ENCODE measurements at places on chromosomes 12 and 14.
A peak's percentile ranks its signal among the peaks of the same experiment; 100 is the strongest.

- no peak for DNase-seq
These were observed 216.6 kb upstream of the C14orf180 start for GRCh38 chr14:104362761-104363605.

DNA sequence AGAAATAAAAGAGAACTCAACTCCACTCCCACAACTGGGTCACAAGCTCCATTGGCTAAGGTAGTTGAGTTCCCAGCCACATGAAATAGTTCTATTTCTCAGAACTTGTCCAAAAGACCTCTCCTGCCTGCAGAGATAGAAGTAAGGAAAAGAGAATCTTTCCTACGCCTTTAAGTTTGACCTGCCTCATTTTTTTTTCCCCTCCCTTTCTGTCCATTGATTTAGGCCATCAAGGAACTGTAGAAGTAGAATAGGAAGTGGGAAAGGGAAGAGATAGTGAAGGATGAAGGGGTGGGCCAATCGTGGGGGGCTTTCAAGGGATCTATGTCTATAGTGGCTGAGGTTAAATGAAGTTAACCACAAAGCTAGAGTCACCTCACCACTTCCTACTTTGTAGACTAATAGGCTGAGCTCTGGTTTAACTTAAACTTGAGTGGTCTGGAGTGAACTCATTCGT lies 13.9 kb upstream of the NUDT4 start:
- DNase-seq: peak; percentile 67

- no peak for DNase-seq
These were observed 13.7 kb downstream of the OR6J1 start for GRCh38 chr14:22630486-22630885.

- DNase-seq: no peak
These were observed 31.7 kb downstream of the FUT8 start for GRCh38 chr14:65444230-65444629.

DNA sequence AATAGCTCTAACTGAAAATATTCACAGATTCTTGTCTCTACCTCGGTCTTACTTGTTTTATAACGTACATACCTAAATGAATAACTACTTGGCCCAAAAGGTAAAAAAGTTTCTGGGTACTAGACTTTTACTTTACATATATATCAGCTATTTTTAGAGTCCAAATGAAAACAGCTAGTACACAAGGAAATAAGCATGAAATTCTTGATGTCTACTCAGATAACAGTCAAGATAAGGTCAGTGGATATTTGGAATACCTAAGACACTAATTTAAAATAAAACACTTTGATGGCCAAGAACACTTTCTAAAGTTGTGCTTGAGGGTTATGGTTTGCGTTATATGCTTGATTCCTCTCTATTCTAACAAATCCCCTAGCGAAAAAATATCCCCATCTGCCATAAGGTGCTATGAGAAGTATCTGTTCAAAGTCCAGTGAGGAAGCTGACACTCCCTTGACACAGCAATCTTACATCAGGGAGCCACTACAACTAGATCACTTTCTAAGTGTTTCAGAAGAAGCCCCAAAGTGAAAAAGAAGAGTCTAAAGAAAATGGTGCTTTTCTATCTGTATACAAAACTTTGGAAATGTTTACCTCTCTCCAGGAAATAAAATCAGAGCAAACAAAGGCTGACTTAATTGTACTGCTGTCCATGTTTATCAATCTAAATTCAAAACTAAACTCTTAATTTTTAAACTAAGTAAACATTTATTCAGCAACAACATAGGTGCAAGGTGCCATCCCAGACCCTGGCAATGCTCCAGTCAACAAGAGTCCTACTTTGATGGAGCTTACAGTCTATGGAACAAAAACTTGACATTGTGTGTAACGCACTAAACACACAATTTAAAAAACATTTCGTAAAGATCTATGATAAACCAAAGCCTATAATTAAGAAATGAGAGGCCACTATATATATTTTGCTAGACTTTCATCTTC lies 11.7 kb downstream of the PTPN21 start:
- DNase-seq: no peak

DNA sequence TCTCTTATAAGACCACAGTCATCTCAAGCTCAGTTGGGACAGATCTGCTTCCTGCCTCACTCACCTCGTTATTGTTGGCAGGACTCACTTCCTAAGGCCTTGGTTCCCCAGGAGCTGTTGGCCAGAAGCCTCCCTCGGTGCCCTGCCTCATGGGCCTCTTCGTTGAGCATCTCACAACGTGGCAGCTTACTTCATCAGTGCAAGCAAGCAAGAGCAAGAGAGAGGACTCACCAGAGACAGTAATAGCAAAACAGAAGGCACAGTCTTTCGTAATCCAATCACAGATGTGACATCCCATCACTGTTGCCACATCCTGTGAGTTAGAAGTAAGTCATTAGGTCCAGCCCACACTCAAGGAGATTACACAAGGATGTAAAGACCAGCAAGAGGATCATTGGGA lies 5.1 kb upstream of the NUMB start:
- peak; percentile 99 for DNase-seq

GRCh38 chr12:57655541-57656240 lies 22.7 kb upstream of the B4GALNT1 start:
- no peak for DNase-seq

GRCh38 chr12:52121824-52122539 lies 42.5 kb downstream of the SMIM41 start:
- DNase-seq: no peak

DNA sequence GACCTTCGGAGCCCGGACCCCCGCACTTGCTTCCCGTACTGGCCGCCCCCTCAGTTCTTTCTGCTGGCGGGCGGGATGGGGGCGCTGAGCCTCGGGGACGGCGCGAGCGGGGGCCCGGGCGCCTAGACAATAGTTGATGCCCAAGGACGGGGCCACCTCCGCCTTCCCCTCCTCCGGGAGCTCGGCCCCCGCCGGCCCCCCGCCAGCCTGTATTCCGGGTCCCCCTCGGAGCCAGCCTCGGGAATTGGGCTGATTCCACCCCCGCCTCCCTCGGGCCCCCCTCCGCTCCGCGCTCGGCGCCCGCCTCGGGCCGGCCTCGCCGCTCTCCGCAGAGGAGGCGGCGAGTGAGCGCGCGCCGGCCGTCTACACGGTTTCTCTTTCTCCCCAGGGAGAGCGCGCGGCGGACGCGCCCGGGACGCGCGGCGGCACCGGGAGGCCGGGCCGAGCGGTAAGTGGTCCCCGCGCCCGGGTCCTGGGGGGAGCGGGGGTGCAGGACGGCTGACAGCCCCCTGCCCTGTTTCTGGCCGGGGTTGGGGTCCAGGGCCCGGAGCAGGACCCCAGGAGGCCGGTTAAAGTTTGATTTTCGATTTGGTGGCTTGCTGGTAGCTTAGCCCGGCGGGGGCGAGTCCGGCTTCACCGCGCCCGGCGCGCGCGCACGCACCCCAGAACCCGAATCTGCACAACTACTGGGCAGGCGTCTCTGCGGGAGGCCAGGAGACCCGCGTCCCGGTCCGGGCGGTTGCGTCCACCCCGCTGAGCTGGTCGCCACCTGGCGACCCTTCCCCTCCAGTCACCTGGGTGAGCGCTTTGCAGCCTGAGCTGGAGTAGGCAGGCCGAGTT lies 413.7 kb downstream of the PCNX1 start:
- no peak for DNase-seq

DNA sequence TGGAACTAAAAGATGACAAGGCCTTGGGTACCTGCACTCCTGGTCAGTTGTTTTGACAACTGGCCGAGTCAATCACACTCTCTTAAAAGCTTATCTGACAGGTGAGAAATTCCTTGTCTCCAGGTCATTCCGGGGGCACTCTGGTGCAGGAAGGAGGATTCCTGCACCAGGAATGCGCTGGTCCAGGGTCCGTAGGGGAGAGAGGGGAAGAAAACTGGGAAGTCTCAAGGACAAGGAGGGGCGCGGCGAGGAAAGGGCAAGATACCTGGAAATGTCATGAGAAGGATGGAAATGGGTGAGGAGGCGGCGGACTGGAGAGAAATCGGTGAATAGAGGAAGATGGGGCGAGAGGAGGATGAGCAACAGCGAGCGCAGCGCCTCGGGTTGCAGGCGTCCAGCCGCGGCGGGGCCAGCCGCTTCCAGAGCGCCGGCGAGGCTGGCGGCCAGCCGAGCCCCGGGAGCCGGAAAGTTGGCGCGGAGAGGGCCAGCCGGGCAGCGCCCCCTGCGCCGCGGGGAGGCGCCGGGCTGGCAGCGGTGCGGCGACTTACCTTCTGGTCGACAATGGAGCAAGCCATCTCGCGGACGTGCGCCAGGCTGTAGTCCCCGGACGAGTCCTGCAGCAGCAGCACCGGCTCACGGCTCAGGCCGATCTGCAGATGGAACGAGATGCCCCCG lies 809 bp downstream of the PRKD1 start:
- no peak for DNase-seq

- DNase-seq: no peak
These were observed 316.2 kb downstream of the VRK1 start for GRCh38 chr14:97113339-97113738.

DNA sequence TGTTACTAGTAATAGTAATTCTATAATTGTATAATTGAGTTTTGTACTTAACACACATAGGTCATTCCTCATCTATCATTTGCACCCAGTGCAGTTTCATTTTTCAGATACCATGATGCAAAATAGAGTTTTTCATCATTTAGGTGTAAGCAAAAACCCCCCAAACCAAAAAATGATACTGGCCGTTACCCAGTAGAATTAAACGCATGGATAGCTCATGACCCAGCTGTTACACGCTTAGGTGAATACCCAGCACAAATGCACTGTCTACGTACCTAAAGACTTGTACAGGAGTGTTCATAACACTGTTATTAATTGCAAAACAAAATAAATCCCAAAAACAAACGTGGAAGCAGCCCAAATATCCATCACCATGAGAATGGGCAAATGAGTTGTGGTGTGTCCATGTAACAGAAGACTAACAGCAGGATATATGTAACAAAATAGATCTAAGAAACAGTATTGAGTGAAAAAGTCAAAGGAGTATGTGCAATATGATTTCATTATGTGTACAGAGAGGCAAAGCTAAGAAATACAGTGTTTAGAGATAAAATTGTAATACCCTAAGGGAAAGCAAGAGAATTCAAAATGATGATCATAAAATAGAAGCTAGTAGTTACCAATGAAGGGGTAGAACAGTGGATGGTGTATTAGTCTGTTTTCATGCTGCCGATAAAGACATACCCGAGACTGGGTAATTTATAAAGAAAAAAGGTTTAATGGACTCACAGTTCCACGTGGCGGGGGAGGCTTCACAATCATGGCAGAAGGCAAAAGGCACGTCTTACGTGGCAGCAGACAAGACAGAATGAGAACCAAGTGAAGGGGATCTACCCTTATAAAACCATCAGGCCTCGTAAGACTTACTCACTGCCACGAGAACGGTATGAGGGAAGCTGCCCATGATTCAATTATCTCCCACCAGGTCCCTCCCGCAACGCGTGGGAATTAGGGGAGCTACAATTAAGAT lies 49.8 kb downstream of the EID3 start:
- DNase-seq: no peak
